ENCODE measurements at places on chromosomes 6 and 20.

DNA sequence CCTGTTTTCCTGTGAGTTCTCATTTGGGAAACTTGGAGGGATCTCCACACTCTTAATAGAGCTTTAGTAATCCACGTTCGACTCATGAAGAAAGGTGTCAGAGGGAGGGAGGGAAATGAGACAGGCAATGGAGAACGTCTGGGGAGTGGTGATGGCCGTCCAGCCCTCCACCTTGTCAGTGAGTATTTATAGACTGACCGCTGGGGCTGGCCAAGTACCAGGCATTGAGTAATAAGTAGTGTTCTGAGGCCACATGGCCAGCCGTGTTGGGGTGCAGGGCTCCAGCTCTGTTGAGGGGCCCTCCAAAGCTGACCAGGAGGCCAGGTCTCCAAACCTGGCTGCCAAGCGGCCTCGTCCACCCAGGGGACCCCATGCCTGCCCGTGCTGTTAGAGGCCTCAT lies 11.3 kb upstream of the DSN1 start:
- DNase-seq, result no peak

- no peak for DNase-seq
These were observed 69.6 kb upstream of the VSTM2L start for GRCh38 chr20:37833221-37833896.

DNA sequence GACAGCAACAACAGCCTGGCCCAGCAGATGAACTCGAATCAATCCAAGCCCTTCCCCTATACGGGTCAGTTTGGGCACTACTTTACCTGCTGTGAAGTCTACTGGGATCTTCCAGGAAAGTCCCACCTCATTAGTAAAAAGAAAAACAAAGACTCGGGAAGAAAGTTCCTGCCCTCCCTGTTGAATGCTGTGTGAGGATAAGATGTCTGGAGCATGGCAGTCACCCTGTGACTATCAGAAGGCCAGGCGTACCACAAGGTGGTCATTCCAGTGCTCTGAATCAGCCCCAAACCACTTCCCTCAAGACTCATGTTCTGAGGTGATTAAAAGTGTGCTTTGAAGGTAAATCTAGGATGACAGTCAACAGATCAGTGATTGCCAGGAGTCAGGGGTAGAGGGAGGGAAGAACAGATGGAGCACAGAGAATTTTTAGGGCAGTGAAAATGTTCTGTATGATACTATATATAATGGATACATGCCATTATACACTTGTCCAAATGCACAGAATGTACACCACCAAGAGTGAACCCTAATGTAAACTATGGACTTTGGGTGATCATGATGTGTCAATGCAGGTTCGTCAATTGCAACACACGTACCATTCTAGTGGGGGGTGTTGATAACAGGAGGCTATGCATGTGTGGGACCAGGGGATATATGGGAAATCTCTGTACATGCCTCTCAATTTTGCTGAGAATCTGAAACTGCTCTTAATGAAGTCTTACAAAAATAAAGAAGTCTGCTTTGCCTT lies 14.7 kb downstream of the FKBP1A start:
- DNase-seq, result no peak

GRCh38 chr6:34292954-34293353 lies 44.1 kb upstream of the SMIM29 start:
- no peak for DNase-seq
